Mammary epithelial cell (primary cell): ENCODE measurements at places on chromosomes 7 and 10. TPM values are rescaled to one million over a fixed set of nuclear protein-coding genes. Genes with fewer than 3 reads are reported as not detected.

PYROXD2 gene
- 6.9 and 10.2 TPM in 2 replicates for total RNA-seq

HYAL4 gene
- total RNA-seq, result 0.45 TPM in 1 of 2 replicates, not detected in the other

RAMP3 gene
- not detected for total RNA-seq

LOXL4 gene
- 26.5 TPM for total RNA-seq

VGF gene
- total RNA-seq, result not detected

STK31 gene
- not detected in 2 replicates for total RNA-seq

FAM25G gene
- not detected for total RNA-seq

ECHDC3 gene
- 6.9 and 9.2 TPM in 2 replicates for total RNA-seq

PLOD3 gene
- 84.9 TPM for total RNA-seq

GPR37 gene
- 1.2 TPM for total RNA-seq

TAS2R41 gene
- total RNA-seq, result not detected in 2 replicates

TSPAN13 gene
- total RNA-seq, result 7.5 and 15.3 TPM in 2 replicates

ABCC2 gene
- 0.83 TPM for total RNA-seq

ANKRD1 gene
- total RNA-seq, result not detected in 2 replicates

TMEM184A gene
- 11.5 and 15.1 TPM in 2 replicates for total RNA-seq

CXCL12 gene
- total RNA-seq, result 0.50 TPM

SPRN gene
- 0.13 and 0.33 TPM in 2 replicates for total RNA-seq

OR2A42 gene
- not detected in 2 replicates for total RNA-seq

TTYH3 gene
- total RNA-seq, result 13.2 TPM

MOSPD3 gene
- total RNA-seq, result 6.8 TPM

AQP1 gene
- 0.17 TPM for total RNA-seq

SLC25A13 gene
- total RNA-seq, result 33.7 TPM

ATOH7 gene
- not detected in 2 replicates for total RNA-seq

NUDT13 gene
- 1.7 and 2.8 TPM in 2 replicates for total RNA-seq

NKX1-2 gene
- total RNA-seq, result 4.4 and 6.1 TPM in 2 replicates

HIP1 gene
- 8.5 and 9.0 TPM in 2 replicates for total RNA-seq

SPAM1 gene
- not detected for total RNA-seq

CACNA2D1 gene
- 7.0 and 10.8 TPM in 2 replicates for total RNA-seq

ACSM6 gene
- total RNA-seq, result not detected

VAX1 gene
- not detected for total RNA-seq

AKR1C8 gene
- total RNA-seq, result not detected in 2 replicates

NAT16 gene
- total RNA-seq, result not detected

SPDYE2B gene
- total RNA-seq, result not detected in 2 replicates

GOLGA7B gene
- 1.7 and 3.1 TPM in 2 replicates for total RNA-seq

HIBADH gene
- 42.3 TPM for total RNA-seq

NPSR1 gene
- not detected in 2 replicates for total RNA-seq
